ENCODE measurements at places on chromosomes 1 and 21.

- peak; percentile 60 for DNase-seq
These were observed 4.2 kb upstream of the ADORA3 start for GRCh38 chr1:111507411-111508201.

- DNase-seq, result no peak
These were observed 18.7 kb downstream of the CYYR1 start for GRCh38 chr21:26554365-26554764.

DNA sequence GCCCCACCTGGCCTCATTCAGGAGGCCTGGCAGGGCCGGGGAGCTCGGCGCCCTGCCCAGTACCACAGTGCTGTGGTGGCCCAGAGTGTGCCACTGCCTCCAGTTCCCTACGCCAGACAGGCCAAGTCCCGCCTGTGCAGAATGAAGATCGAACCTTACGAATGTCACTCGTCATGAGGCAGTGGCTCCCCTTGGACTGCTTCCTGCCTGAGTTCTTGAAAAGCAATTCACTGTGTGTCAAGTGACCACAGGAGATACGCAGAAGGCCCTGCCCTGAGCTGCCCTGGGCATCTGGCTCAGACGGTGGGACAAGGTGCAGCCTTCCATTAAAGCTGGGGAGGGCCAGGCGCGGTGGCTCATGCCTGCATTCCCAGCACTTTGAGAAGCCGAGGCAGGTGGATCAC is 49.6 kb upstream of the LRP8 start:
- no peak for DNase-seq

- DNase-seq, result peak; percentile 58
These were observed 107.7 kb upstream of the SLC5A9 start for GRCh38 chr1:48114596-48115382.

DNA sequence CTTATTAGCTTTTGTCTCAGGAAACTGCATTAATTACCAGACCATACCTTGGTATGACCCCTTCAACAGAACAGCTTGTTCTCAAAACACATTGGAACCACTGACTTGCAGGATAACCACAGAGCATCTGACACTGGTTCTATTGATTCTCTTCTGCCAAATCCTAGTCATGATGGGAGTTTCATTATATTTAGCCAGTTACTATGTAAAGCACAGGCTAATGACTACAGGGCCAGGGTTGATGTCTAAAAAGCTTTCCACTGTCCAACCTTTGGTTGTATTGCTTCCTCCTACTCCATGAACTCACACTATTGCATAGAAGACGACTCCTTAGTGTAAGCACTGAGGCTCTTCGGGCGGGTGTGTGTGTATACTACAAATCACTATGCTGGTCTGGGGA is 3.8 kb downstream of the STMN1 start:
- no peak for DNase-seq

DNA sequence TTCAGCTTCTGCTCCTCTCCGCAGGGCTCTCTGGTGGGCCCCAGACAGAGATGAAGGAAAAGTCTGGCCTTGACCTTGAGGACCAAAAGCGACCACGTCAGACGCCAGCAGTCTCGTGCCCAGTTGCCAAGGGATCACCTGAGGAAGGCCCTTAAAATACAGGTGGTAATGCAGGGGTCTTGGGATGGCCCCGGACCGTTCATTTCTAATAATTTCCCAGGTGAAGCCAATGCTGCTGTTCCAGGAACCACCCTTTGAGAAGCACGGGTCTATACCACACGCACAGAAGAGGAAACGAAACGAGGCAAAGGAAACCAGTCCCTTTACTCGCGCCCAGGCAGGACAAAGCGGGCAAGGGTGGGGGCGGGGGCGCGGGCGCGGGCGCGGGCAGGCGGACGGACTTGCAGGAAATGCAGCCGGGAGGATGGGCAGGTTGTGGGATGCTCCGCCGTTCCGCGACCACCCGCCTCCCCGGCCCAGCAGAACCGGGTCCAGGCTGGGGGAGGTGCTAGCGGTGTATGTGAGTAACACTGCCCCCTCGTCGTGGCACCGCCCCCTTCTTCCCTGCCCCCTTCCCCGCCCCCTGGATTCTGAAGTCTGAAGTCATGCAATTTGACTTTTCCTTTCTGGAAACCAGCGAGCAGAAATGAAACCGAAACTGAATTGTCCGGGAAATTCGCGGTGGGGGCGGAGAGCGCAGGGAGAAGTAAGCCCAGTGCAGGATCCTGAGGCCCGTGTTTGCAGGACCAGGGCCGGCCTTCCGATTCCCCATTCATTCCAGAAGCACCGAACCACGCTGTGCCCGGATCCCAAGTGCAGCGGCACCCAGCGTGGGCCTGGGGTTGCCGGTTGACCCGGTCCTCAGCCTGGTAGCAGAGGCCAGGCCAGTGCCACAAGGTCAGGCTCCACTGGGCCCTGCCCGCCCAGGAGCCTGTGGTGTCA is 5.8 kb upstream of the MX1 start:
- DNase-seq, result peak; percentile 85

DNA sequence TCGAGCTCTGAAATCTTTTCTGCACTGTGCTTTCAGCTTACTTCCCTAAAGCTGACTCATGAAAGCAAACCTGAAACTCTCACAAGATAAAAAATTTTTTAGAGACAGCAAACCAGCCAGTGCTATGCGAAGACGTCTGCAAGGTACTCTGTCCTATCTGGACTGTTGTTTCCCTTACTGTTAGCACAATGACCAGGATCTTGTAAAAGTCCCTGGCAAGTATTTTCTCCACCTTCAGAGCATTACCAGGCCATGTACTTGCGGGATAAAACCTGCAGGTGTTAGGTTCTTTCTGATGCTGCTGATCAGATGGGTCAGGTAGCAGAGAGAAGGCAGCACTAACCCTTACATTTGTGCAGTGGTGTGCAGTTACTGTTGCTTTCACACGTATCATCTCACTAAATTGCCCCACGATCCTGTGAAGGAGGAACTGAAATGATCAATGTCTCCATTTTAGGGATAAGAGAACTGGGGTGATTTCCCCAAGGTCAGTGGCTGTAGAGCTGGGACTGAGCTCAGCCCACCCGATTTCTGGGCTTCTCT is 56.6 kb downstream of the PLXNA2 start:
- no peak for DNase-seq

DNA sequence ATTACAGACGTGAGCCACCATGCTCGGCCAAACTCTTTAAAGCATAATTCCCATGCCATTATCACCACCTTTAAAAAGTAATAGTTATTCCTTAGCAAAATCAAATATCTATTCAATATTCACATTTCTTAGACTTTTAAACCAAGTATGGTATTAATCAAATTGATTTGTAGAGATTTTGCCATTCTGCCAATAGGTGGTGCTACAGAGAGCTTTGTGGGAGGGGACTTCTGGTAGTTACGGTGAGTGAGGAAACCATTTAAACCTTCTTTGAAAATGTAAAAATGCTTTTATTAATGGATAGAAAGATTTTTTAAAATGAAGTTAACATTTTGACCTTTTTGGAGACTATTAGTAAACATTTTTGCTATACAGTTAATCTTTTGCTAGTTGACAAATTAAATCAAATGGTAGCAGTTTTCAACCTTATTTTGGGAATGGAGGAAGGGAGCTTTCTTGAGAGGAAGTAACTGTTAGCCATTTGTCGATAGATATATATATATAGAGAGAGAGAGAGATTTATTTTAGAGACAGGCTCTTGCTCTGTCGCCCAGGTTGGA is 19.3 kb downstream of the IARS2 start:
- DNase-seq, result peak; percentile 3

GRCh38 chr1:201941420-201942128 is 4.8 kb downstream of the LMOD1 start:
- DNase-seq, result no peak

GRCh38 chr1:13996334-13996733 is 296.3 kb downstream of the PRDM2 start:
- no peak for DNase-seq

DNA sequence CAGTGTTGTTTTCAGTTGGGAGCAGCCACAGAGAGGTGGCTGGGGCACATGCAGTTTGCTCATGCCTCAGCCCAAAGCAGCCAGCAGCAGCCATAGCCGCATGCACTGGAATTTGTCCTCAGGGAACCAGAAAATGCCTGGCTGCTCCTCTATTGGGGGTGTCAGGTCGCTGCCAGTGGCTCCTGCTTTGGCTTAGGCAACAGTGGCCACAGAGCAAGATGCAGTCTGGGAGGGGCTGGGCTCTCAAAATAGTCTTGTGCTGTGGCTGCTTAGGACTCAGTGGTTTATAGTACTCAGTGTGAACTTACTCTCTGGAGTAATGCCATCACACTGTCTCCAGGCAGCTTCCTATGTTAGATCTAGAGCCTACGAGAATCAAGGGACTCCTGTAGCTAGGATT is 25.0 kb downstream of the CD55 start:
- DNase-seq, result no peak
